Gastrocnemius medialis (tissue), 4 donors: ENCODE measurements at places on chromosomes 11 and 22. TPM values are rescaled to one million over a fixed set of nuclear protein-coding genes. Genes with fewer than 3 reads are reported as not detected.
A peak's percentile ranks its signal among the peaks of the same experiment; 100 is the strongest.

DNA sequence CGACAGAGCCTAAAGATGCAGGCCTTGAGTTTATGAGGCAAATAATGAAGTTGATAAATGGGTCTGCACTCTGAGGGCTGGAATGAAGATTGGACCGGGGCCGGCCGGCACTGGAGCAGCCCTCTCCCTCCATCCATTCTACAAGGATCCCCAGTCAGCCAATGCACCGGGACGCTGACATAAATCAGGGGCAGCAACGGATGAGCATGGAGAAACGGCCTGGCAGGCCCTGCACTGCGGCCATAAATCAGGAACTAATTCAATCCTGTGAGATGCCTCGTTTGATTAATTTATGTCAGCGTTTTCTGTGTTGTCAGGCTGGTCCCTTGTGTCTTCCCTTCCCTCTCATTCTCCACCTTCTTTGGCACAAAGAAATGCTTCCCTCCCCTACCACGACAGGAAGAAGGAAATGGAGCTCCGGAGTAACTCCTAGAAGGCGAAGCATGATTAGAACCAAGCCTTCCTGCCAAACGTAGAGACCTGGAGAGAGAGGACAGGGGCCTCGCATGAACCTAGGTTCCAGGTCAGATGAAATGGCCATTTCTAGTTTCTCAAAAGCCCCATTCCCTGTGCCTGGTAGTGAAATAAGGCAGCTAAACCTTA, 358.4 kb downstream of the OPCML start:
- H3K27me3 ChIP-seq, result no peaks in the 10 kb centered on the region
- H3K27ac ChIP-seq, result no peak overlapping the region
- DNase-seq, result no peak
- no peaks in the 10 kb centered on the region for H3K4me1 ChIP-seq
- no peak overlapping the region for H3K4me3 ChIP-seq
- H3K36me3 ChIP-seq, result no peaks in the 10 kb centered on the region

DNA sequence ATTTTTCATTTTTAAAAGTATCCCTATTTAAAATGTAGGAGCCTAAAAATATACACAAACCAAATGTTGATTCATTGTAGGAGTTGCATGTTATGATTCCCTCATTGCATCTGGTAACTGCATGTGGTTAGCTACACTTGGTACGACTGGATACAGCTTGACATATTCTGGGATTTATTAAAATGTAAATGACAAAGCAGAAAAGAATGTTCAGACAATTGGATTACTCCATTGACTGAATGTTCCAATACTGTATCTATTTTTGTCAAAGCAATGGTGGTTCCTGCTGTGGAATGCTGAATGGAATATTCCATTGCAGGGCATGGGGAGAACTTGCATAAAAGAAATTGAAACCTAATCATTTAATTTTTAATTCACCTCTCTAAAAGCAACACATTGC, 30.8 kb downstream of the BLID start:
- no peak overlapping the region for H3K27ac ChIP-seq
- H3K27me3 ChIP-seq, result no peaks in the 10 kb centered on the region
- no peaks in the 10 kb centered on the region for H3K36me3 ChIP-seq

- H3K27ac ChIP-seq, result no peak overlapping the region
- no peaks in the 10 kb centered on the region for H3K36me3 ChIP-seq
- peaks cover 10% of the 10 kb centered on the region for H3K27me3 ChIP-seq
These were observed 9.7 kb upstream of the THY1 start for GRCh38 chr11:119432484-119433357.

GRCh38 chr22:41383085-41383484, 1.3 kb downstream of the TEF start:
- peaks cover 25% of the 10 kb centered on the region for H3K4me1 ChIP-seq
- H3K27ac ChIP-seq, result peak overlapping the region; percentile 99

DNA sequence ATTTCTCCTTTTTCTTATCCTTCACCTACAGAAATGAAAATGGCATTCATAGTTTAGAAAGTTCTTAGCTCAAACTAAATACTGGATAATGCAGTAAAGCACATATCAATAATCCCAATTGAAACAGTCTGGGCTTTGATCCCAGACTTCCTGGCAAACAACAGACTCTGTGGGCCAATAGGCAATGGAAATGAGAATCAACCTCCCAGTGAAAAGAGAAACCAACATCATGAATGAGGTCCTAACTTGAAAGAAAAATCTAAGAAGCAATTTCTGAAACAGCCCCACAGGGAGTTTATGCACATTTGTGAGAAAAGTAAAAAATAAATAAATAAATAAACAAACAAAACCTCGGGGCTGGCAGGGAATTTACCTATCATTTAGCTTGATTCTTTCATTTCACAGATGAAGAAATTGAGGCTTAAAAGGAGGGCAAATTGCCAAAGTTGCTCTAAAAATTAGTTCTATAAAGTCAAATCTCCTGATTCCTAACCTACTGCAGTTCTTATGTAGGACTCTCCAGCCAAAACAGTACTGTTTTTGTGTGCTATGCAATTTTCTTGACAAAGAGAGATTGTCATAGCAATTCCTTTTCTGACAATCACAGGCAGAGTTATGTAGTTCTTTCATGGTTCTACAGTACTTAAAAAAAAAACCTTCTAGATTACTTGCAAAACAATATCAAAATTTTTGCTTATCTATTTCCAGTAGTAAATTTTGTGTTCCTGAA, 265.8 kb downstream of the GRM5 start:
- DNase-seq, result no peak
- H3K4me1 ChIP-seq, result no peaks in the 10 kb centered on the region
- no peaks in the 10 kb centered on the region for H3K27me3 ChIP-seq
- H3K36me3 ChIP-seq, result no peaks in the 10 kb centered on the region
- no peak overlapping the region for H3K4me3 ChIP-seq
- no peak overlapping the region for H3K27ac ChIP-seq

GRCh38 chr22:47197773-47198500, 435.5 kb downstream of the TBC1D22A start:
- DNase-seq, result no peak
- H3K27me3 ChIP-seq, result peaks cover 42% of the 10 kb centered on the region
- no peaks in the 10 kb centered on the region for H3K36me3 ChIP-seq

- DNase-seq, result no peak
- no peak overlapping the region for H3K4me3 ChIP-seq
- H3K36me3 ChIP-seq, result no peaks in the 10 kb centered on the region
- H3K27me3 ChIP-seq, result no peaks in the 10 kb centered on the region
- no peaks in the 10 kb centered on the region for H3K4me1 ChIP-seq
- H3K27ac ChIP-seq, result no peak overlapping the region
These were observed 33.5 kb upstream of the CAT start for GRCh38 chr11:34405079-34405858.

DNA sequence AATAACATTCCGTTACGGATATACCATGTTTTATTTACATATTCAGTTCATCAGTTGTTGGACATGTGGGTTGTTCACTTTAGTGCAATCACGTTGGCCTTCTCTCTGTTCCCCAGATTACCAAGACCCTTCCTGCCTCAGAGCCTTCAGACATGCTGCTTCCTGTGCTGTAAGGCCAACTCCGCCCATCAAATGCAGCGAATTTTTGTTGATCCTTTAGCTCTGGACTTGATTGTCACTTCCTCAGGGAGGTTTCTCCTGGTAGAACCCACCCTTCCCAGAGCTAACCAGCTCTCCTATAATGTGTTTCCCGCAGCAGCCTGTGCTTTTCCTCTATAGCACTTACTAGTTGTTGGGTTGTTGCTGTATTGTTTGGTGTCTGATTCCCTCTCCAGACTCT, 39.4 kb downstream of the SWAP70 start:
- H3K4me3 ChIP-seq, result no peak overlapping the region
- H3K27ac ChIP-seq, result peak overlapping the region; percentile 60
- H3K27me3 ChIP-seq, result no peaks in the 10 kb centered on the region
- peaks cover 13% of the 10 kb centered on the region for H3K4me1 ChIP-seq

- H3K27me3 ChIP-seq, result no peaks in the 10 kb centered on the region
- H3K4me3 ChIP-seq, result no peak overlapping the region
- no peak overlapping the region for H3K27ac ChIP-seq
These were observed 22.5 kb downstream of the TECTA start for GRCh38 chr11:121123496-121124069.

DNA sequence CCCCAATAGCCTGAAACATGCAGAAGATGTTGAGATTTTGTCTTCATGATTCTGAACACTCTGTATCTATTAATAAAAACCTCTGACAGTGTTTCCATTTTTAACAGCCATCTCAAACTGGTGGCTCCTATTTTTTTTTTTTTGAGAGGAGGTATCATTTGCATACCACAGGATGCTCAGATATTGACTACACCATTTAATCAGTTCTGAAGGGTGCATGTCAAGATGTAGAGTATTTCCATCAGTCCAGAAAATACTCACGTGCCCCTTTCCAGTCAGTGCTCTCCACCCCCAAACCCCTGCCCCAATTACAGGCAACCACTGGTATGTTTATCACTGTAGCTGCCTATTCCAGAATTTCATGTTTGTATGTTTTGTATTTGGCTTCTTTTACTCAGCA, 85.3 kb upstream of the SORL1-AS1 start:
- no peaks in the 10 kb centered on the region for H3K36me3 ChIP-seq
- no peak for DNase-seq
- no peak overlapping the region for H3K4me3 ChIP-seq
- H3K27ac ChIP-seq, result no peak overlapping the region

DNA sequence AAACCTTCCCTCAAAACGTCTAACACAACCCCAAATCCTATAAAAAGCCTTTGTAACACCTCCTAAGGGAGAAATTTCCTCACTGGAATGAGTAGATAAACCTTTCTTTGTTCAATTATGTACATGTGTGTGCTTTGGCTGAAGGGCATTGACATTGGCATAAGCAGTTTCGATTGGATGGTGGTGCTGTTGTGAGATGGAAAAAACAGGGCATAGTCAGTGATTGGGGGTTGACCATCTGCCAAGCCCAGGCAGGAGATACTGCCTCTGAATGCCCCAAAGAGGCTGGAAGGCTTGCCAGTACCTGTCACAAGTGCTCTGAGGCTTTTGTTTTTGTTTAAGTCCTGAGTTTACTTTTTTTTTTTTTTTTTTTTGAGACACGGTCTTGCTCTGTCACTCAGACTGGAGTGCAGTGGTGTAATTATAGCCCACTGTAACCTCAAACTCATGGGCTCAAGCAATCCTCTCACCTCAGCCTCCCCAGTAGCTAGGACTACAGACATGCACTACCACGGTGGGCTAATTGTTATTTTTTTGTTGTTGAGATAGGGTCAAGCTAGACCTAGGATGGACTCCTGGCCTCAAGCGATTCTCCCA, 1.2 kb upstream of the CCDC117 start:
- no peak overlapping the region for H3K27ac ChIP-seq
- H3K36me3 ChIP-seq, result peaks cover 19% of the 10 kb centered on the region
- no peak for DNase-seq

DNA sequence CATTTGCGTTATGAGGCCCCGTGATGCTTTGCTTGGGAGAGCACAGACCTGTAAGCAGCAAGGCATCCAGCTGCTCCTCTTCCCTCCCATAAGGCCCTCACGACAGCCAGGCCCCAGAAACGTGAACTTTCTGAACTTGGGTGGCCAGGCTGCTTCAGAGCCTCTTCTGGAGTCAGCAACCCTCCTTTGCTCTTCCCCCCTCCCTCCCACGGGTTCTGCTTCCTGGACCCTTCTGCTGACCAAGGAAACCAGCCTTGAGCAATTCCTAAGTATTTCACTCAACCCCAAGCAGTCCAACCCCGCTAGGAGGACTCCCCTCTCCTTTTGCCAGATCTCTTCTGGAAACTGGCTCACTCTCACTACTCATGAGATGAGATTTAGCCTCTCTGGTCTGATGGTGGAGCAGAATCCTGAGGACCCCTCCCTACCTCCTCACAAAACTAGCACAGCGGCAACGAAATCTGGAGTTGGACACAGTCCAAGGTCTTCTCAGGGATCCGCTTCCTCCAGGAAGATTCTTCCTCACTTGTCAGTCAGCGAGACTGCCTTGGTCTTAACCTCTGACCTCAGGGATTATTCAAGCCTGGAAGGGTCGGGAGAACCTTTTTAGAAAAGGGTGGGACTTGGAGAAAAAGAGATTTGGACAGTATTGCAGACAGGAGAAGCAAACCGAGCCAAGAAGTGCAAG, 86.2 kb downstream of the UBASH3B start:
- H3K27ac ChIP-seq, result no peak overlapping the region
- H3K4me1 ChIP-seq, result no peaks in the 10 kb centered on the region
- H3K4me3 ChIP-seq, result no peak overlapping the region

DNA sequence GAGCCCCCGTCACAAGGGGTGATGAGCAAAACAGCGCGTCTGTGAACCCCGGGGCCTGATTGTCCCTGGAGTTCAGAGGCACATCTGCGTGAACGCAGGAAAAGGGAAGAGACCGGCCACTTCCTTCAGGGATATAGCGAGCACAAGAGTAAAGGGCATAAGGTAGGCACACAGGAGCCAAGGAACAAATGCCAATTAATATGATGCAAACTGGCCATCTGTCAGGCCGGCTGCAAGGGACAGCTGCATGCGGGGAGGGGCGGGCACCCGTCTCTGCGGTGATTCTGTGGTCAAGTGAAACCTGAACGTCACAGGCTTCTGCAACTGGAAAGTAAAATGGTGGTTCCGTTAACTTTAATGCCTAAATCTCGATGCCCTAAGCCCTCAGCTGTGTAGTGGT, 64.7 kb downstream of the TRIM29 start:
- peaks cover 5% of the 10 kb centered on the region for H3K4me1 ChIP-seq
- no peaks in the 10 kb centered on the region for H3K27me3 ChIP-seq
- peak; percentile 49 for DNase-seq
- no peaks in the 10 kb centered on the region for H3K36me3 ChIP-seq

DNA sequence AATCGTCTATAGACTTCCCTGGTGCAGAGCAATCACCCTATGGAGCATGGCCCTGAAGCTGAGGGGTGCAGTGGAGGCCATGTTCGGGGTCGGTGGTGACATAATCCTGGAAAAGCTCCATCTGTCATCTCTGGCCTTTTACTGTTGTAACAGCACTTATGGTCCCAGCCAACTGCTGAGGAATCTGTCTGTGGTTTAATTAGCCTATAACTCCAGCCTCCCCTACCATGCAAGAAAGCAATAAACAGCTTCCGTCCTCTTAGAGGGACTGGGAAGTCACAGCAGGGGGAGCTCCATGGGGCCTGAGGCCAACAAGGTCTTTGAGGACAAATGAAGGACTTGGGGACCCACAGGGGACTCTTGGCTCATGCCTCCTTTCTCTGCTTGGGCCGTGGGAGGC, 159.1 kb upstream of the NECTIN1 start:
- H3K27ac ChIP-seq, result no peak overlapping the region
- no peaks in the 10 kb centered on the region for H3K4me1 ChIP-seq
- peaks cover 6% of the 10 kb centered on the region for H3K27me3 ChIP-seq
- no peak for DNase-seq

Gene TRIM49
- total RNA-seq, result not detected

Gene MS4A6E
- total RNA-seq, result not detected

Gene PTS
- 81.5 TPM for total RNA-seq

Gene CARS1
- total RNA-seq, result 31.5 TPM

Gene PGA3
- not detected for total RNA-seq

Gene PUS3
- 13.5 TPM for total RNA-seq

Gene CSNK2A3
- total RNA-seq, result 1.4 TPM

Gene RIC8A
- total RNA-seq, result 52.4 TPM

Gene TTC28
- 10.3 TPM for total RNA-seq

Gene ISX
- not detected for total RNA-seq

Gene RAB38
- total RNA-seq, result not detected
